ENCODE measurements at places on chromosomes 7 and 10.

GRCh38 chr7:91541641-91542040 is 277.4 kb downstream of the FZD1 start:
- DNase-seq, result no peak

DNA sequence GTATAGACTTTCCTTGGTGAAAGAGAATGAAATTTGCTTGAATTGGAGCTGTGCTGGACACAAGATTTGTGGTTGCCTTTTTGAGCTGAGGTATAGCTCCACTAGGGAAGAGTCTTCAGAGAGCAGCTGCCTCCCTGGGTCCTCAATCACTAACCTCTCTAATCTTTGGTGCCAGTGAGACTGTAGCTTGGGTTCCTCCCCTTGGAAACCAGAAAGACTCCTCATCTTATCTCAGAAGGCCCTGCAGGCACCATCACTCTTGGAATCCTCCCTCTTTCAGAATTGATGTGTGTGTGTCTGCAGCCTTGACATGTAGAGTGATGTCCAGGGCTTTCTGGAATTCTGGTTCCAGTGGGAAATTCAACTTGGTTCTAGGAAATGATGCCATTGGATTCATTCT is 426.5 kb downstream of the RPS24 start:
- no peak for DNase-seq

GRCh38 chr10:78176320-78177317 is 143.0 kb downstream of the RPS24 start:
- DNase-seq, result peak; percentile 48

DNA sequence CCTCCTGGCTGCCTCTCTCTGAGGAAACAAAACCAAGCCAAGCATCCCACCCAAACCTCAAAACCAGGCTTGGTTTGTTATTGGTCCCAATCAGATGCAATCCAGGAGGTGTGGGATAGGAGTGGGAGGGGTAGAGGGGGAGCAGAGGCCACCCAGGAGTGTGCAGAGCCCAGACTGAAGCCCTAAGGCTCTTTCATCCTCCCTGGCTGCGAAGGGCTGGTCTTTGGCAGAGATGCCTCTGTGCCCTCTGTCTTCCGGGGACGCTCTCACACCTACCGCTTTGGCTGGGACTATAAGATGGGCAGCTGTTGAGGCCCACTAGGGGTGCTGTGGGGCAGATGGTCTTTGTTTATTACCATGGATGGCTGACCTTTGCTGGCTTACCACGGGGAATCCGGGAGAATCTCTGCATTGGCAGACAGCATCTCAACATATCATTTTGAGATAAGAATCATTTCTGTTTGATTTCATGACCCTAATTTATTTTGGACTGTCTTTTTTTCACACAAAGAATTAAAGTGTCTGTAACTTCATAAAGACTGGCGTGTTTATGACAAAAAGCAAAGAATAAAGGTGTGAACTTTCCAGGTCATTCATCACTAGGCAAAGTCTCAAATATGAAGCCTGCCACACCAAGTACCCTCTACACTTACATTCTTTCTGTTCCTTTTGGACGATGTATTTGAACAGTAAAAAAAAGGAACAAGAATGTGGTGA is 6.5 kb upstream of the DENND2A start:
- peak; percentile 49 for DNase-seq

- DNase-seq, result no peak
These were observed 55.0 kb downstream of the PKD1L1 start for GRCh38 chr7:47893238-47893637.

DNA sequence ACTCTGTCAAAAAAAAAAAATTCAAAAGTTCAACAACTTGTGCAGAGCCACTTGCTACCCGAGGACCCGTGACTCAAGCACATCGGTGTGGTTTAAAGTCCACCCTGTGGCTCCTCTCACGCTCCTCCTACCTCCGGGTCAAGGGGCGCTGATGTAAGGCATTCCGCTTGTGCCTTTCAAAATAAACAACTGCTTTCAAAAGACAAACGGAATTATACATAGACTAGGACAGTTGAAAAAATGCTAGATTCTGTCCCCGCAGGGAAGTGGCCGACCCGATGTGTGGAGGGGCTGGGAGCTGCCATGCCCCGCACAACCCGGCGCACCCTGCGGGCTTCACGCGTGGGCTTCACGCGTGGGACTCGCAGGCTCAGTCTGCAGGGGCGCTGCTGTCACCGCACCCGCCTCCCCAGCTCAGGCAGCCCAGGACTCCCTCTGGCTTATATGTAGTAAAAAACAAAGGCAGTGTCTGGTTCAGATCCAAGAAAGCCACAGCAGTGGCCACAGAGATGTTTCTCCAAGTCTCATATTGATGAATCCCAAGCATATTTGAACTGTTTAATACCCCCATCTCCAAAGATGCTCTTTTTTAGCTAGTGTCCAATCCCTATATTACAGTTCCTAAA is 239.7 kb upstream of the INHBA start:
- DNase-seq, result no peak

- DNase-seq, result no peak
These were observed 76.0 kb upstream of the GRB10 start for GRCh38 chr7:50858528-50859245.

DNA sequence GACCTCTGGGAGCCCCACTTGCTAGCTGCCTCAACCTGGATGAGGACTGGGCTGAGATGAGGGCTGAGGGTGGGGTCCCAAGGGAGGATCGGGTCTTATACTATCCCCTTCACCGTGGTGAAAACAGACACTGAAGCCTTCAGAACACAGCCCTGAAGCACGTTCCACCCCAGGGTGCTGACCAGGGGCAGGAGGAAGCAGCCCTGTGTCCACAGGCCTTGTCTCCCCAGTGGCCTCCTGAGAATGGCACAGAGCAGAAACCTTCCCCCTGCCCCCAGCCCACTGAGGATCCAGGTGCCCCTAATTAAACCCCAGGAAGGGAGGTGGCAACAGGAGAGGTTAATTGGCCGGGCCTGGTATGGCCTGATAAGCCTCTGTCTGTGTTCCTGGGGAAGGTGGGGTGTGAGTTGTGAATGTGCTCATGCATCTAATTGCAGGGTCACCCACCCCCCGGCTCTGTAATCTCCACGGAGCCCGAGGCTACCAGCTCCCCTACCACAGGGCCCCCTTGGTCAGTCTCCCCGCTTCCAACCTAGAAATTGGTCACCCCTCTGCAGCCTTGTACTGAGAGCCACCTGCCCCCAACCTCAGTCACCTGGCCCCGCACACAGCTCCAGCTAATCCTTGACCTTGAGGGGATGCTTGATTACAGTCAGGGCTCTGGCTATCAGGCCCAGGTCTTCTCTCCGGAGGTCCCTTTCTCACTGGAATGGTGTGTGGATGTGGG is 159.0 kb upstream of the UNC5B start:
- DNase-seq, result no peak

GRCh38 chr7:134926396-134926795 is 59.9 kb upstream of the AGBL3 start:
- DNase-seq, result no peak

DNA sequence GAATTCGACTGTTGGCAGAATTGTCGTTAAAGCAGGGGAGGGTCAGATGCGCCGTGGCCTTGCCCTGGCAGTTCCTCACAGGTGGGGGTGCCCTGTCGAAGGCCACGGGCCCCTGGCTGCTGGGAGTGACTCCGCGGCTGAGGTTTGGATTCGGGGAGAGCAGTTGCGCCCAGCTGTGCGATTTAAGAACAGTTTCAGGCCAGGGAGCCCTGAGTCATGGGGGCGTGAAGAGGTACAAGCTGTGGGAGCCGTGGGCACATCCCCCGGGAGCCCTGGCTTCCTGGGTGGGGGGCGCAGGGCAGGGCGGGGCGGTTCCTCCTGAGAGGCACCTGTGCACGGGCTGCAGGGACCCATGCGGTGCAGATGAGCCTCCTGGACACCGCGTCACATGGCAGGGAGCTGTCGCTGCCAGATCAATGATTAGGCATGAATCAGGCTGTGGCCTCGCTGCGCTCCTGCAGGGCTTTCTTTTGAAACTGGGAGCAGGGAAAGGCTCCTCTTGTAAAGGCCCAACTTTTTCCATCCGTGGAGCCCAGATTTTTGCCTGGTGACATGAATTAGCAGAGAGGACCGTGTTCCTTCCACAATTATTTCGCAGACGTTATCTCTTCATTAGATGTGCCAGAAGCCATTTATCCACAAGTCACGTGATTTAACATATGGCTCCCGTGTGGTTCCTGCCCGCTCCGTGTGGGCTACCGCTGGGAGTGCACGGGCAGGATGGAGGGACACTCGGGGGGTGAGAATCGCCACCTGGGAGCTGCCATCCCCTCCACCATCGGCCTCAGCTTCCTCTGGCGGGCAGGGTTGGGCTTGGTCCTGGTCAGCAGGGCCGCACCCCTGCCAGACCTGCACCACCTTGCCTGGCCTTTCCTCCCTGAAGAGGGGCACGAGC is 918 bp downstream of the PWWP2B start:
- DNase-seq, result no peak

GRCh38 chr7:18179093-18179492 is 151.4 kb upstream of the PRPS1L1 start:
- DNase-seq, result no peak

DNA sequence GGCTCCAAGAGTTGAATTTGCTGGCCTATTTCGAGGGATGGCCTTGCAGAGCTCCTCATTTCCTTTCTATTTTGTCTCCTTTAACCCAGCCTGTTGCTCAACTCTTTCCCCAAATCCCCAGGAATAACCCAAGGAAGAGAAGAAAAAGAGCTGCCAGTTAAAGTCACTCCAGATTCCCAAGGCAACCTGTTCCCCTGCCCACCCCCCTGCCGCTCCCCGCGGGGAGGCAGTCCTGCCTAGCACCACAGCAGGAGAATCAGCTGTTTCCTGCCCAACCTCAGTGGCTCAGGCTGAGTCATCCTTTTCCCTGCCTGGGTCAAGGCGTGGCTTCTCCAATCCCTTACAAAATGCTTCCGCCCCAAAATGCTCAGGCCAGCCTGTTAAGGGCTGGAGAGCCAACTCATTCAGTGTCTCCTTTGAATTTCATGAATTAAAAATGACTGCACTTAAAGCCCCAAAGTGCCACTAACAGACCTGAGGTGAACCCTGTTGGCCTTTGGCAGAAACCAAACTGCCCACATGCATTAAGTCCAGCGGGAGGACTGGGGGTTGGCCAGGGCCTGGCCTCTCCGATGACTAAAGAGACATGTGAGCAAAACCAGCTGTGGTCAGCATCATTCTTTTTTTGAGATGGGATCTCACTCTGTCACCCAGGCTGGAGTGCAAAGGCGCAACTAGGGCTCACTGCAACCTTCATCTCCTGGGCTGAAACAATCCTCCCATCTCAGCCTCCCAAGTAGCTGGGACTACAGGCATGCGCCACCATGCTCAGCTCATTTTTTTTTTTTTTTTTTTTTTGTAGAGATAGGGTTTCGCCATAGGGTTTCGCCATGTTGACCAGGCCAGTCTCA is 83.2 kb upstream of the KIF5B start:
- peak; percentile 4 for DNase-seq

DNA sequence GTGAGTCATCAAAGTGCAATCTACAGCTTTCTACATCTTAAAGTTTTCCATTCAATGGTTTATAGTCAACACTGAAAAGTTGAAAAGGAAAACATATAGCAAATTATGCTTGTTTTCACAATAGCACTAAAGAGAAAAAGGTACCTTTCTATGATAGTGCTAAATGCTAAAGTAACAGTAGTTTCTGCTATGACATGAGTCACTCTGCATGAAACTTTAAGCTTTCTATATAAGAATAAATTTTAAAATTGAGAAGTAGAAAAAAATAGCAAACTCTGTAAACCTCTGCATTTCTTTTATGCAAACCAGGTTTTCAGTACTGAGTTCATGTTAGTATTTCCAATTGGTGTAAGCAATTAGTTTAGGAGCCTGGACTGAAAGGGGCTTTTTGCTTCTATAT is 31.2 kb upstream of the TMEM168 start:
- no peak for DNase-seq

DNA sequence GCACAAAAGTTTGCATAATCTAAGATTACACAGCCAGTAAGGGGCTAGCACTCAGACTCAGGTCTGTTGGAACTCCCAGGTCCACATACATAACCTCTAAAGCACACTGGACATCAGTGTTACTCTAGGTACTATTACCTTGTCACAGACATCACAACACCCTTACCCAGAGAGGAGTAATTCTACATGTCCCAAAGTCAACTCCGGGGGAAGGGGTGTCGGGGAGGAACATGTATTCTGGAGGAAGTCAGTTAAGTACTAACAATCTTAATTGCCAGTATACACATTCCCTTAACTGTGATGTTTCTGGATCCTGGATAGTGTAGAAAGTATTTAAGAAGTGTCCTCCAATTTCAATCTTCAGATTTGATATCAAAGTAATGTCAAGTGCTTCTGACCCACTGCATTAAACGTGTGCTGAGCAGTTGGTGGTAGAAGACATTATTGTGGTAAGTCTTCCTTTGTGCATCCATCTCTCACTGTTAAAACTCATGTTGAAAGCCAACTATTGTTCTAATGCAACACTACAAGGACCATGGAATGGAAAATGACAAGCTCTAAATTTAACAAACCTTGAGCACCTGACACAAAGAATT is 155.4 kb downstream of the CRPPA start:
- no peak for DNase-seq

DNA sequence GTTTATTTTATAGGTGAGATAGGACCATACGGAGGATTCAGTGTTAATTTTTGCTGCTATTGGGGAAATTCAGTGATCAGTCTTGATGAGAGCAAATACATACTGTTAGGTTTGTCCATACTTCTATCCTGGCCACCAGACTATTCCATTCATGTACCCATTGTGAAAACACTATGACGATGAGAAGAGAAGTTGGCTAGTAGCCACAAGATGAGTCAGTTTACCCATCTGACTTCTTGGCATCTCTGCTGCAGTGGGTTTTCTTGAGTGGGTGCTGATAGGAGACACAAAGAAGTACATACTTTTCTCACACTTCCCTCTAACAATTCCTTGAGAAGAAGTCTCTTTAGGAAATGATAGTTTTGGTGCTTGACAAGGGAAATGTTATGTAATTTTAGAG is 133.1 kb downstream of the TFPI2 start:
- no peak for DNase-seq

DNA sequence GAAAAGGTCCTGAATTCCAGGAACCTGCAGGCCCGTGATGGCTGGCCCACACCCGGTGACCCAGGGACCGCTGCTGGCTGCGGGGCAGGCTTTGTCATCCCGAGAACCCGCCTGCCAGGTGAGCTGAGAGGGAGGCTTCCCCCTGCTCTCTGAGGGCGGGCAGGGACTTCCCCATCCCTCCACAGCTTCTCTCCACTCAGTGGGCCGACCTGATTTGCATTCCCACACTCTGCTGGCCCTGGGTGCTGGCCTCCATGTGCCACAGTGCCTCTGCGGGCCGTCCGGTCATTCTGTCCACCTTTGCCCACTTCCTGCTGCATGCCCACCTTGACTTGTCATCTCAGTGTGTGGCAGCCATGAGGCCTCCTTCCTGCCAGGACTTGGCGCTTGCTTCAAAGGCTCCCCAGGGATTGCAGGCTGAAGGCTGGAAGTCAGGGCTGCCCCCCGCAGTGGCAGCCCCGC is 35.3 kb downstream of the PALD1 start:
- DNase-seq, result no peak

Data from neural crest cell (in vitro differentiated cells).